ENCODE measurements at places on chromosomes 2 and 18.

DNA sequence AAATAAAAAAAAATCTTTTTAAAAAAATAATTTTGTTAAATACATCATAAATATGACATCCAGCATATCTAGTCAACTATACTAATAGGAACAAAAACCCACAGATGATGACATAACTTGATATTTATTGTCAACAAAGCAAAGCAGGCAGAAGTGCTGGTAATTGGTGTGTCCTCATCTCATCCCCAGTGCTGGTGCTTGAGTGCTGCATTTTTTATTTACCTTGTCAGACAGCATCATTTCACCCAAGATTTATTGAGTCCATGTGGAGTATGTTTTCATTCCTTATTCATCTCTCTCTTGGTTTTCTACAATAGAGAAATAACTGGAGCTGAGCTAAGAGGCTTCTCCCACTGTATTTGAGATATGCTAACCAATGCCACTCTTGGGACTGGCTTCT is 191.6 kb upstream of the SLC14A2 start:
- DNase-seq, result peak; percentile 83

DNA sequence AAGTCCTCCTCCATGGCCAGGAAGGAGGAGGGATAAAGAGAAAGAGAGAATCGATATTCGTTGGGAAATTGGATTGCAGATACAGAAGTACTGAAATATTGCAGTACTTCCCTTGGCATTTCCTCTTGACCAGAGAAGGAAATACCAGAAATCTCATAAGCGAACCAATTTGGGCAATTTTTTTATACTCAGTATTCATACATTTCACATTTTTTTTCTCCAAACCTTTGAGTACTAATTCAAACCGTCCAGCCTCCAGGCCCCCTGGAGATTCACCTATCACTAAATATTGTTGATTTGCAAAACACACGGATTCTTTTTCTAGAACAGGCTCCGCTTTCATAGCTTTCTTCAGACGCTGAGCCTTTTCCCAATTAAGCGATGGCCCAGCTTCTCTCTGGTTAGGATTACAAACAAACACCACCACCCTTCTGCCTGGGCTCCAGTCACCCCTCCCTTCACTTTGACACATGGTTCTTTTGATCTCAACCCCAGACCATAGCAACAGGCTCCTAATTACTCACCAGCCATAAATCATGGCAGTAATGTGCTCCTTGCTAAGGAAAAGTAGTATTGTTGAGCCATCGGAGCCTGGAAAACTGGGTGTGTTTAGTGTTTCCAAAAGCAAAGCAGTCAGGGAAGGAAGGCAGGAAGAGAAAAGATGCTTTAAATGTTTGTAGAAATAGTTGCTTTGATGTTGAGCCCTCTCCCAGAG is 138.4 kb upstream of the CCDC68 start:
- peak; percentile 75 for DNase-seq

GRCh38 chr2:105915005-105915558 is 170.4 kb downstream of the NCK2 start:
- no peak for DNase-seq

DNA sequence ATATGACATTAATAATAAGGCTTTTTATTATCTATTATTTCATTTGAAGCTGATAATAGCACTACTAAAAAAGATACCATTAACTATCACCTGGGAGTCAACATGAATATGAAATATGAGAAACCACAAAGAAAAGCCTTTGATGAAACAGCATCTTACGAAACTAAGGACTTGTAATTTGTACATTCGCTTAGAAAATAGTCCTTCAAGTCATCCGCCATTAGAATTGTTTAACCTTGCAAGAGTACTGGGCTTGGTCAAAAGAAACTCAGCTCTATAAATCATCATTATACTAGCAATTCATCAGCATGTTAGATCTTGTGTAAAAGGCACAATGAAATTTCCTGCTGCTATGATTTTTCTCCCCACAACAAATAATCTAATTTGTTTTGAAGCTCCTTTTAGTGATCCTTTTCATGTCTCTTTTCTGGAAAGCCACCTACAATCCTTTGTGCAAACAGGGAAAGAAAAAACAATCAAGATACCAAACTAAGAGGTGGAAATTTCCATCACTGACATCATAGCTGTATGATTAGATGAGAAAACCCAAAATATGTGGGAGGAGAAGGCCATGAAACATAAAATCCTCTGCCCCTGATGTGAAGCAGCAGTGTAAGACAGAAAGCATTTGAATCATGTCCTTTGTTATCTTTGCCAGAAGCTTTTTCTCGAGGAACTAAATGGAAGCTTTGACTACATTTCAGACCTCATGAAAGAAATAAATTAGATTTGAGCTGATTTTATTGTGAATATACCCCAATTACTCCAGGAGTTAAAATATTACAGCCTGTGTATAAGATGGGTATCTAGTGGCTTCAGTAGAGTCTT is 31.2 kb downstream of the SCN9A start:
- no peak for DNase-seq

DNA sequence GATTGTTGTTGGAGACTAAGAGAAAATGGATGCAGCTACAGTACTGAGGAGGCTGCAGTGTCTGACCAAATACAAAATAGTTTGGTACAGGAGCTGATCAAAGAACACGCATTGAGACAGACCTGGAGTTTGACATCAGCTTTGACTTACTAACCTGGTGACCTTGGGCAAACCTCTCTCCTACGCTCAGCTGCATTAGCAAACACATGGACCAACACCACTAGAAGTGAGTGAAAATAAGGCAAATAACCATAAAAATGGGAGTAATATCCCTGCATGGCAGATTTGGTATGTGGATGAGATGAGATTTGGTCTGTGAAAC is 126.5 kb downstream of the LPIN1 start:
- no peak for DNase-seq

- DNase-seq, result no peak
Measured at GRCh38 chr2:66481100-66481549, 46.2 kb downstream of the MEIS1 start.

GRCh38 chr18:36772241-36772723 is 56.5 kb downstream of the TPGS2 start:
- DNase-seq, result no peak

DNA sequence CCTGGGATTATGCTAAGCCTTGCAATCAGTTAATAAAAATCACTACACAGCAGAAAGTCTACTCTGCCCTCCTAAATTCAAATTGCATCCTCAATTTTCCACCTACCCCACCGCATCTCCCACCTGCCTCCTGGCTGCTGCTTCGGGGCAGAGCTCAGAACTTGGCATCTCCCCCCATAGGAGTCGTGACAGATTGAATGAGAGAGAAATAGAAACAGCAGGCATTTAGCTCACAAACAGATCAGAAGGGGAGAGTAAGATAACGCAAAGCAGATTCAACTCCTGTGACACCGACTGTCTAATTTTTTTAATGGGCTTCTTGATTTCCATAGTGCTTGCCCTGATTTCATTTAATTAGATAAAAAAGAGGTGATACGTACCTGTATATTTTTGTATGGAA is 24.7 kb upstream of the LRRC30 start:
- DNase-seq, result no peak

GRCh38 chr2:38386377-38386776 is 9.3 kb upstream of the ATL2 start:
- DNase-seq, result no peak

- DNase-seq, result no peak
Measured at GRCh38 chr2:150477347-150477746, 10.1 kb downstream of the RND3 start.

DNA sequence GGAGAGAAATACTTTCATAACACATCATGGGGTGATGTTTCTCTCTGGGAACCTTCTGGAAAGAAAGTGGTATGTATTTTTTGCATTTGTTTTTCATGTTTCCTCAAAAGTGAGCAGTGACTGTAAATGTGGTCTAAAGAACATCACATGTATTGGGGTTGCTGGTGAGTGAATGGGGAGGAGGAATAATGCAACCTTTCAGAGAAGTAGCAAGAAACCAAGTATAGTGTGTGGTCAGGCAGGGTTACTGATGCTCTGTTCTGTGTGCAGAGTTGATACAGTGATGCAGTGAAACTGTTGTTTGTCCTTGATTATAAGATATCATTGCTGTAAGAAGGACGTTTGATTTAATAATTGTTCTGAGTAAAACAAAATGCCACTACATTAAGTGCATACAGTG is 24.1 kb downstream of the ADNP2 start:
- DNase-seq, result no peak

GRCh38 chr2:9809064-9809356 is 34.3 kb upstream of the TAF1B start:
- no peak for DNase-seq

DNA sequence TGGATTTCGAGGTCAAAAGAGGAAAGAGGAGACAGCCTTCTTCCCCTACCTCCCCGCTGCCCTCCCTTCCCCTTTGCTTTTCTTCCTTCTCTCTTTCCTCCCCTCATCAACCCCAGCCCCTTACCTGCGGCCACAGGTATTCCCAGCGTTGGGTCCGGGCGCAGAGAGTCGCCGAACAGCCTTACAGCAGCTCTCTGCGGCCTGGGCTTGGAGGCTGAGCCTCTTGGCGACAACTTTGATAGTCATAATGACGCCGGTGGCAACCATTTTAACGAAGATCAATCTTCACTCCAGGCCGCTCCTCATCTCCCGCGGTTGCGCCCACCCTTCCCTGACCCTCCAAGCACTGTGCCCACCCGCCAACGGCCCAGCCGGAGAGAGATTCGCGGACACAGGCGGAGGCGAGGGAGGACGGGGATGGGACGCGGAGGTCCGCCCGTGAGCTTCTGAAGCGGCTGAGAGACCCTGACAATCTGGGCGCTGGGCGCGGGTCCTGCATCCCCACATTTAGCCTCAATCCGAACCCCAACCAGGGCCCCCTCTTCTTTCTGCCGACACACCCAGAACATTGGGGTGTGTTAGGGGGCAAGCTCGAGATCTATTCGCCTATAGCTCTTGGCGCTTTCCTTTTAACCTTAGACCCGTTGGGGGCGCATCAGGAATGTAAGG is 1.5 kb upstream of the EVX2 start:
- DNase-seq, result no peak

GRCh38 chr18:48962994-48963561 is 12.3 kb upstream of the SMAD7 start:
- no peak for DNase-seq

Data from COR-L47 (cell line).